ENCODE measurements at places on chromosomes 3 and 15.

DNA sequence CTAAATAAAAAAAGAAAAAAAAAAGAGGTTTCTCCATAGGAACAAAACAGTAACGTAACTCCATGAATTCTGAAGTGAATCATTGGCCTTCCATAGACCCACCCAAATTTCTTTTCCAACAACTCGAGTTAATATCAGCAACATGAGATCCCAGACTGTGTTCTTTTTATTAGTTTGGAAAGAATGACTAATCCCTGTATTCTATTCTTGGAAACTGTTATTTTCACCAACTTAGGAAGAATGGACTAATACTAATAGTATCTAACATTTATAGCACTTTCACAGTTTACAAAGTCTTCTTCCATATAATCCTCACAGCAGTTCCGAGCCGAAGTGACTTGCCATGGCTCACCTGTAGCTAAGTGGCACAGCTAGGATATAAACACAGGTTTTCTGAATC lies 72.7 kb upstream of the SLC4A7 start:
- no peak for DNase-seq

DNA sequence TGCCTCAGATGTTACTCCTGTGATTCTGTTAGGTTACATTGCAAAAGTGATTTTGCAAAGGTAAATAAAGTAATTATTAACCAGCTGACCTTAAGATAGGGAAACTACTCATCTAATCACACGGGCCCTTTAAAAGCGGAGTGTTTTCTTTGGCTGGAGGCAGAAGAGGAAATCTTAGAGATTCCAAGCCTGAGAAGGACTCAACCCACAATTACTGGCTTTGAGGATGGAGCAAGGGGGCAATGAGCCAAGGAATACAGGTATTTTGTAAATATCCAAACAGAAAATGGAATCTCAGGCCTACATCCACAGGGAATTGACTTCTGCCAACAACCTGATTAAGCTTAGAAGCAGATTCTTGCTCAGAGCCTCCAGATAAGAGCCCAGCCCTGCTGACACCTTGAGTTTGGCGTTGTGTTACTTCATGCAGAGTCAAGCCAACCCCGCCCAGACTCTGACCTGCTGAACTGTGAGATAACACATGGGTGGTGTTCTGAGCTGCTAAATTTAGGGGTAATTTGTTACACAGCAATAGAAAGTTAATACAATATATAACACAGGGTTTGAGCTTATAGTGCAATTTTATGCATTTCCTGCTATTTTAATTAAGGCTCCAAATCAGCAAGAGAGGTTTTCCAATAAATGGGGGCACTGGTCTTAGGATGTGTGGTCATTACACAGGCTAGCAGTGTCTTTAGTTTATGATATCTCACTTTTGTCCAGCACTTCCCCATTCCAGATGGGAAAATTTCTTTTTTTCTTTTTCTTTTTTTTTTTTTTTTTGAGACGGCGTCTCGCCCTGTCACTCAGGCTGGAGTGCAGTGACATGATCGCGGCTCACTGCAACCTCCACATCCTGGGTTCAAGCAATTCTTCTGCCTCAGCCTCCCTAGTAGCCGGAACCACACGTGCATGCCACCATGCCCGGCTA lies 19.5 kb downstream of the NFKBIZ start:
- peak; percentile 79 for DNase-seq

DNA sequence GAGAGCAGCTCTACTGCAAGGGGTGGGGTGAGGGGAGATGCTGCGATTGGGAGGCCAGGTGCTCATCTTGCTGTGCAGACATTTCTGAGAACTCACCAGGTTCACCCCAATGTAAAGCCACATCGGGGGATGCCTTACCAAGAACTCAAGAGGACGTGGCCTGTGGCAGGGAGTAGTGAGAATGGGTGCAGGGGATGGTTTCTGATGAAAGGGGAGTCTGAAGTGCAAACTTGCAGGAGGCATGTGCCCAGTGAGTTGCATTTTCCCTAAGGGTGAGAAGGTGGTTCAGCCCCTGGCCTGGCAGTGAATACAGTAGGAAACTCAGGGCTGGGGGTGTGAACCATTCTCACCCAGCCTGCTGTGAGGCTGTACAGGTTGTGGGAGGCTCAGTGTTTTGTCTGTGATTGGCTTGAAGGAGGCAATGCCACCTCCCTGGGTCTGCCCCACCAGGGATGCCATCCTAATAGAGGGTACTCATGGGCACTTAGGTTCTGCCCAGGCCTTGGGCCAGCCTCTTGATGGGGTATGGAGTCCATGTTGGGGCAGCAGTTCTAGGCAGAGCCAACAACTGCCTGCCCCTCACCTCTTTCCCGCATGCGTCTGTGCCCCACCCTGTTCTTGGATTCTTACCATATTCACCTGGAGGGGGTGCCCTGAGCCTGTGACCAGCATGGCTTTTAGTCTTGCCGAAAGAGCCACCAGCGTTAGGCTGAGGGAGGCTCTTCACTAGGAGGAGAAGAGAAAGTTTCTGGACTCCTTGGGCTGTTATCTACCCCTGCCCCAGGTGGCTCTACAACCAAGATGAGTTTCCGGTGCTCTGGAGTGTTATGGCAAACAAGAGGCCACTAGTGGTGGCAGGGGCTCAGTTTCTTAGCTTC lies 4.5 kb downstream of the HEMK1 start:
- peak; percentile 49 for DNase-seq

GRCh38 chr3:160446522-160447056 lies 3.0 kb downstream of the TRIM59 start:
- no peak for DNase-seq

GRCh38 chr3:173976281-173976680 lies 578.7 kb downstream of the NLGN1 start:
- no peak for DNase-seq

- no peak for DNase-seq
Measured at GRCh38 chr3:14266361-14266760, 87.7 kb downstream of the LSM3 start.
